ENCODE measurements at places on chromosomes 6 and 20. TPM values are rescaled to one million over a fixed set of nuclear protein-coding genes. Genes with fewer than 3 reads are reported as not detected.

DNA sequence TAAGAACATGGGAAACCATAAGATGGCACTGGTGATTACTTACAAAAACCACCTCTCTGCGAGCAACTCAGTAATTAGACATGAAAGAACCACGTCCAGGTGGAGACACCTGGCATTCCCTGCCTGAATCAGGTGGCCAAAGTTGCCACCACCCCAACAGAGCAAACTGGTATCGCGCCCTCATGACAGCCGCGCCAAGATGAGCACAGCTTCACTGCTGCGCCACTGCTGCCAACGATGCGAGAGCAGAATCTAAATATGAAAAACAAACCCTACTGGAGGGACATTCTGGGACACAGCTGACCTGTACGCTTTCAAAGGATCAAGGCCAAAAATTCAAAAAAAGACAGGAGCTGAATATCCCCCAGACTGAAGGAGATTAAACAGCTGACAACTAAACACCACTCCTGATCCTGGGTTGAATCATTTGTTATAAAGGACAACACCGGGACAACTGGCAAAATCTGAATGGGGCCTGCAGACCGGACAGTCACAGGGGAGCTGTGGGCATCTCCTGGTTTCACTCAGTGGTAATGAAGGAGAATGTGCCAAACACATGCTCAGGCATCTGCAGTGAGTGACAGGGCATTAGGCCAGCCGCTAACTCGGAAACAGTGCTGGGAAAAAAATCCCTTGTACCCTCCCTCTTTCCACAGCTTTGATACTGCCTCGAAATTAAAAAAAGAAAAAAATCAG lies 17.4 kb downstream of the CST7 start:
- peak; percentile 30 for DNase-seq

- no peak for DNase-seq
Measured at GRCh38 chr6:15512126-15512525, 150.7 kb downstream of the DTNBP1 start.

Gene LY86
- 2.7 TPM for total RNA-seq

- no peak for DNase-seq
Measured at GRCh38 chr20:58006346-58007316, 221.8 kb downstream of the ANKRD60 start.

DNA sequence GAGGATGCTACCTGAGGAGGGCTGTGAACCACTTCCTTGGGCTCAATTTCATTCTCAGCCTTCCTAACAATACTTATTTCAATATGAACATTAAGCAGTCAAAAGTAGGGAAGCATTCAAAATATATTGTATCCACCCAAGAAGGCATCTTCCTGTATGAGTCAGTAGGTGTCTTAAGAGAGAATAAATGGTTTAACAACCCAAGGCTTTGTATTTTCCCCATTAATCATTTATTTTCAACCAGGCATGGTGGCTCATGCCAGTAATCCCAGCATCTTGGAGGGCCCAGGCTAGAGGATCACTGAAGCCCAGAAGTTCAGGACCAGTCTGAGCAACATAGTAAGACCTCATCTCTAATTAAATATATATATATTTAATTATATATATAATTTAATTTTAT lies 74.5 kb upstream of the MARCKS start:
- no peak for DNase-seq

Gene PLN
- total RNA-seq = 350 TPM

GRCh38 chr6:39488255-39488879 lies 165.9 kb upstream of the KCNK16 start:
- no peak for DNase-seq

Gene C6orf52
- total RNA-seq = not detected

DNA sequence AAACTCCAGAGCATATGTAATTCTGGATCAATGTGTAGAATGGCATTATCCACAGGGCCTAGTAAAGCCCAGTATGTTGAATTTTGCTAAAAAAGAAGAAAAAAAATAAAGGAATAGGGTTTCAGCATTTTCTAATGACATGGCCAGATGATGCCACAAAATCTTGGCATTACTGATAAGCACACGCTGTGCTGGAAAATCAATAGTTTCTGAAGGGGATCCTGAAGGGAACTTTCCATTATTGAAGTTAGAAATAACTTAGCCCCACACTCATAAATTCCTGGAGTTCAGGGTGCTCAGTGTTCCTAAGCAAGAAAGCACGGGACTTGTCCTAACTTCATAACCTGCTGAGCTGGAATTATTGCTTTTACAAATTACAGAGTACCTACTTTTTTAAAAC lies 10.8 kb downstream of the TENT5A start:
- no peak for DNase-seq

Gene CDKN1A
- 35.7 TPM for total RNA-seq

Gene RWDD2A
- total RNA-seq = 4.1 TPM

Gene ZNF165
- 0.28 TPM for total RNA-seq

GRCh38 chr6:44657206-44657819 lies 269.8 kb downstream of the CDC5L start:
- DNase-seq = no peak

Gene RHAG
- not detected for total RNA-seq

Gene TGM2
- total RNA-seq = 101 TPM

Gene RAB32
- 34.3 TPM for total RNA-seq

GRCh38 chr20:19768325-19768842 lies 10.3 kb downstream of the RIN2 start:
- no peak for DNase-seq

- DNase-seq = peak; percentile 86
Measured at GRCh38 chr6:37207903-37208456, 38.0 kb downstream of the PIM1 start.

All from sigmoid colon (tissue), 7 donors.